ENCODE measurements at places on chromosomes 1 and 21.

GRCh38 chr1:56000424-56000823, 578.9 kb downstream of the PLPP3 start:
- DNase-seq: no peak

DNA sequence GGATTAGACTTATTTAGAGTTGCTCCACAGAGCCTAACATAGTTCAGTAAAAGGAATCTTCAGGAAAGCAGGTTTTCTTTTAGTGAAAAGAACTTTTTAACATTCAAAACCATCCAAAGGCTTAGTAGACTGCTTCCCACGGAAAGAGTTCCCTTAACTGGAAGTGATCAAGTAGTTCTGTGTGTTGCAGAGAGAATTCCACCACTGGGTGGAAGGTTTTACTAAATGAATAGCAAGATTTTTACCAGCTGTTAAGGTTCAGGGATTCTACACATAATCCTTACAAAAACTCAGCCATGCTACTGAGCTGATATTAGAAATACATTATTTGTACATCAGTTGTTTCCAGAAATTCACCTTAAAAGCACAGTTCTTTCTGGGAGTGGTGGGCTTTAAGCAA, 119.7 kb downstream of the GDAP2 start:
- no peak for DNase-seq

DNA sequence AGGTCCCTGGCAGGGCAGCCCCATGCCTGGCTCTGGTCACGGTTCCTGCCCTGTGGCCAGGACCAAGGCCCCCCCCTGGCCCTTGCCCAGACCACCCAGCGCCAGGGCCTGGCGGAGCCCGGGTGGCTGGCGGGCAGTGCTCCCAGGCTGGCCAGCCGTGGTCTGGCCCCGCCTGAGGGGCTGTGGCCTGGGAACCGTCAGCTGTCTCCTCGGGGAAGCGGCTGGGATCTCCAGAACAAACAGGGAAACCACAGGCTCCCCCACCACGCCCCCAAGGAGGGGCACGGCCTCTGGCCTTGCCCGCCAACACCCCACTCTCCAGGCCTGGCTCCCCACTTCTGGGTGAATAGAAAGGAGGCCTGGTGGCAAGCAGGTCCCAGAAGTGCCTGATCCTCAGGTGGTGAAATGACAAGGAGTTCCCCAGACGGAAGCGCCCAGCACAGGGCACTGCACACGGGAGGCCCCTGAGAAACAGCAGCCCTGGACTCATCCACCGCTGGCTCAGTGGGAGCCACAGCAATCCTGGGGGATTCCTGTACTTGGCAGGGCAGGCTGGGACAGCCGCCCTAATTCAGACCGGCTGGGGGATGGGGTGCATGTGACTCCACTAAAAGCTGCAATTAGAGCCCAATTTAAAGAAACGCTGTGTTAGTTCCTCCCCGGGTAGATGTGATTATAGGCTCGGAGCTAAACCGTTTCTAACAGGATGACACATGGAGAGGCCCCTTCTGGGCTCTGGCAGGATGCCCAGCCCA, 78.9 kb downstream of the RAP1GAP start:
- DNase-seq: no peak

DNA sequence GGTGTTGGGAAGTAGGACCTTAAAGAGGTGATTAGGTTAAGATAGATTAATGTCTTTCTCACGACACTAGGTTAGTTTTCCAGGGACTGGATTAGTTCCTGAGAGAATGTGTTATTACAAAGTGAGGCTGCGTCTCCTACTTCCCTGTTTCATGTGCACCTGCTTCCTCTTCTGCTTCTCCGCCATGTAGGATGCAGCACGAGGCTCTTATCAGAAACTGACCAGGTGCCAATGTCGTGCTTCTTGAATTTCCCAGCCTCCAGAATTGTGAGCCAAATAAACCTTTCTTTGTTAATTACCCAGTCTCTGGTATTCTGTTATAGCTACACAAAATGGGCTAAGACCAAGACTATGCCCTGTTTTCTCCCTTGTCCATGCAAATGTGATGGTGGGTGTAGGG, 152.2 kb upstream of the LMO4 start:
- DNase-seq: no peak

DNA sequence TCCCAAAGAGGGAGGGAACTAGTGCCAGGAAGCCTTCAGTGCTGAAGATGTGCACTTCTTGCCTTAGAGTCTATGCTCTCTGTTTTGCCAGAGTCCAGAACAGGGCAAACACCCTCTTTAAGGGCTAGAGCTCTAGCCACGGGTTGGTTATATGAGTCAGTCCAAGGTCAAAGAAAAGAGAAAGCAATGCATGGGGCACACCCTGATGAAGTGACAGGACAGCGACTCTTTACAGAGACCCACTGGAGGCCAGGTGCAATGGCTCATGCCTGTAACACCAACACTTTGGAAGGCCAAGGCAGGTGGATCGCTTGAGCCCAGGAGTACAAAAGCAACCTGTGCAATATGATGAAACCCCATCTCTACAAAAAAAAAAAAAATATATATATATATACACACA, 86.1 kb downstream of the TGFBR3 start:
- DNase-seq: no peak

DNA sequence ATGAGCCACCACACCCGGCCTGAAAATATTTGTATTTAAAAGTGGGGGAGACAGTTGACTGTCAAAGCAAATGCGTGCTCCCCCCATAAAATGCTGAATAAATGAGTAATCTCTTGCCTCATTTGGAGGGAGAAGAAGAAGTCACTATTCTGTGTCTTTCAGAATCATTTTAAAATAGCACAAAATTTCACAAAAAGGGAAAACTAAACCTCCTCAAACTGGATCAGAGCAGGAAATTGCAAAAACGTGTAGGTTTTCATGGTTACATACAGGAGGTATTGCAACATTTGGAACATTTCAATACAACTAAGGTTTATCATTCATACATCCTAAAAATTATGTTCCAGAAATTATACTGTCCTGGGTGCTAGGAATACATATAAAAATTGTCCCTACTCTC, 13.6 kb downstream of the MTF1 start:
- no peak for DNase-seq

DNA sequence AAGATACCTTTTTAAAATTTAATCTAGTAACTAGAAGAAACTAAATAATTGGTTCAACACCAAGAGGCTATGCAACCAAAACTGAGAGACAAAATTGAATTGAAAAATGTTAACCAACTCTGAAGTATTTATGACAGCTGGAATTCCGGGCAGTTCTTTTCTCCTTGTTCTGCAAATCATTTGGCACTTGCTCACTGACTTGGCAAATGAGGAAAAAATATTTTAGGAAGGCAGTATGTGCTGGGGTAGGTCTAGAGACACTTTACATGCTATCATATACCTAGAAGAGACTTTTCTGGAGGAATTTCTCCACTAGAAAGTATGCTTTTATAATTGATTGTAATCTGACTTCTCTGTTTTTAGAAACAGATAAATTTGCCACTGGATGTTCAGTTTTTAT, 22.1 kb upstream of the SH3D21 start:
- DNase-seq: no peak

DNA sequence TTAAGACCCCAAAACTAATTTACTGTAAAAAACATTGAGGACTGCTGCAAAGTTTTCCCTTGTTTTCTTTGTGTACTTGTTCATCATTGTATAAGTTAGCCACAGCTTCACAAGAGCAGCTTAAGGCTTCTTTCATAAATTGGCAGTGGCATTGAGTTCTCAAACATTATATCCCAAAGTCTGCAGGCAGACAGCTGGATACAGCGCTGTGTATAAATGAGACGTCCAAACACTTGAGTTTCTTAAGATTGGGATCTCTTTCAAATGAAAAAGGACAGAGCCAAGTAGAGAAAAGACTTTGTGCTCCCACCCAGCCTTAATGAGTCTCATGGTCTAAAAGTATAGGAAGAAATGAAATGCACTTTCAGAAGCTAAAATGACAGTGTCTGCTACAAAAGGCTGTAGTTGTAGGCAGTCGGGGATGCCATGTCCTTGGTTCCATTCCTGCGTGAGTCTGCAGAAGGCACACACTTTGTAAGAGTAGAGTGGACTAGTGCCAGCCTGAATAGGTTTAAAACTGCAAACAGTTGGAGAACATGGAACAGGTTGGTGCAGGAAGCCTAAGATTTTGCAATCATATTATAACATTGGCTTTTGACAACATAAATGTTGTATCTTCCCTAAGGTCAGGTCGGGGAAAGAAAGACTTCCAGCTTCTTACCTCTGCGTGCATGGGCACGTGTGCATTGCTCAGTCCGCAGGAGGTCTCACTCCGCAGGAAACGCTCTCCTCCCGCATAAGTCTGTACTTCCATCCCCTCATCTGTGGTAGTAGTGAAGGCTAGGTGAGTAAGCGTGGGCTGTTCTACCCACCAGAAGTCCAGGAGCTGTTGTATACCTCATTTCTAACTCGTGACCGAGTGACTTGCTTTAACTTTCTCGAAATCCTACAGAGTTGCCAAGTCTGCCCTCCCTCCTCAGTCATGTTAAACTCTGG, 94.4 kb downstream of the CD247 start:
- DNase-seq: no peak

GRCh38 chr1:22978299-22978698, 5.6 kb upstream of the LACTBL1 start:
- DNase-seq: no peak

DNA sequence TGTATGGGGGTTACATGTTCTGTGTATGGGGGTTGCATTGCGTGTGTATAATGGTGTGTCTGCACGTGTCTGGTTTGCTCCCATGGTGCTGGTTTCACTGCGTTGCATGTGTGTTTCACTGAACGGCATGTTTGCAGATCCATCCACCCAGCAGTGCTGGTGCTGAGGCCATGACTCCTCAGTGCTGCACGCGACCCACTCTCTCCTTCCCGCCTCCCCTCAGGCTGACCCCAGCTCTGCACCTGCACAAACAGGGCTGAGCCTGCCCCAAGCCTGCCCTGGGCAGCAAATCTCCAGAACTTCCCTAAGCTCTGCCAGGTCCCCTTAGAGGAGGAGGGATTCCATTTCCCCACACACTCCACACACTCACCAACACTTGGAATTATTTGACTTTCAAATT, 18.7 kb downstream of the ACTRT2 start:
- DNase-seq: no peak

GRCh38 chr1:27318596-27318995, 3.4 kb upstream of the TMEM222 start:
- DNase-seq: no peak

DNA sequence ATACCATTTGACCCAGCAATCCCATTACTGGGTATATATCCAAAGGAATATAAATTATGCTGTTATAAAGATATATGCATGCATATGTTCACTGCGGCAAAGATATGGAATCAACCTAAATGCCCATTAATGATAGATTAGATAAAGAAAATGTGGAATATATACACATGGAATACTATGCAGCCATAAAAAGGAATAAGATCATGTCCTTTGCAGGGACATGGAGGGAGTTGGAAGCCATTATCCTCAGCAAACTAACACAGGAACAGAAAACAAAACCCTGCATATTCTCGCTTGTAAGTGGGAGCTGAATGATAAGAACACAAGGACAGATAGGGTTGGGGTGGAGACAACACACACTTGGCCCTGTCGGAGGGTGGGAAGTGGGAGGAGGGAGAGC, 19.8 kb upstream of the REG4 start:
- DNase-seq: no peak

GRCh38 chr1:78047631-78048030, 1.9 kb downstream of the GIPC2 start:
- no peak for DNase-seq

GRCh38 chr1:204014336-204014735, 58.6 kb upstream of the SOX13 start:
- DNase-seq: no peak

DNA sequence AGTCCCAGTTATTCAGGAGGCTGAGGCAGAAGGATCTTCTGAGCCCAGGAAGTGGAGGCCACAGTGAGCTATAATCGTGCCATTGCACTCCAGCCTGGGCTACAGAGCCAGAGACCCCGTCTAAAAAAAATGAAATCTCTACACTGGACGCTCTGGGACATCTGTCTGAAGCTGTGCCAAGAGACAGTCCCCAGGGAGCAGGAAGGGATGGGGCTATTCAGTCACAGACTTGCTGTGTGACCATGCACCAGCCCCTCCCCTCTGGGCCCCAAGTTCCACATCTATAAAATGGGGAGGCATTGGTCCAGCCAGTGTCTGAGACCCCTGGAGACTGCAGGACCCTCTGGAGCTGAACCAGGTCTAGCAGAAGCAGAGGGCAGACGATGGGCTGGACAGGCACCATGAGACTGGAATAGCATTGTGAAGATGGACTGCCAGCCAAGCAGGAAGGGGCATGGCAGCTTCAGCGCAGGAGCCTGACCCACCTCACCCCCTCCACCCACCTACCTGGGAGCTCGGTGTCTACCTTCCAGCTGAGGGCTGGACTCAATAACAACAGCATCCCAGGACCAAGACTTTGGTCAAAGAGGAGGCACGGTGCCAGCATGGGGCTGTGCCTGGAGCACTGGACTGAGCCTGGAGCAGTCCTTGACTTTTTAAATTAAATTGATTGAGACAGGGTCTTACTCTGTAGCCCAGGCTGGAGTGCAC, 1.4 kb downstream of the TMEM54 start:
- no peak for DNase-seq

GRCh38 chr1:111449703-111450017, 396 bp downstream of the ATP5PB start:
- DNase-seq: no peak

DNA sequence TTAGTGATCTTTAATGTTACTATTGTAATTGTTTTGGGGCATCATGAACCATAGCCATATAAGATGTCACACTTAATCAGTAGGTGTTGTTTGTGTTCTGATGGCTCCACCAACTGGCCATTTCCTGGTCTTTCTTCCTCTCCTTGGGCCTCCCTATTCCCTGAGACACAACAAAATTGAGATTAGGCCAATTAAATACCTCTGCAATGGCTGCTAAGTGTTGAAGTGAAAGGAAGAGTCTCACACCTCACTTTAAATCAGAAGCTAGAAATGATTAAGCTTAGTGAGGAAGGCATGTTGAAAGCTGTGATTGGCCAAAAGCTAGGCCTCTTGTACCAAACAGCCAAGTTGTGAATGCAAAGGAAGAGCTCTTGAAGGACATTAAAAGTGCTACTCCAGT, 30.7 kb downstream of the PPP2R5A start:
- no peak for DNase-seq

DNA sequence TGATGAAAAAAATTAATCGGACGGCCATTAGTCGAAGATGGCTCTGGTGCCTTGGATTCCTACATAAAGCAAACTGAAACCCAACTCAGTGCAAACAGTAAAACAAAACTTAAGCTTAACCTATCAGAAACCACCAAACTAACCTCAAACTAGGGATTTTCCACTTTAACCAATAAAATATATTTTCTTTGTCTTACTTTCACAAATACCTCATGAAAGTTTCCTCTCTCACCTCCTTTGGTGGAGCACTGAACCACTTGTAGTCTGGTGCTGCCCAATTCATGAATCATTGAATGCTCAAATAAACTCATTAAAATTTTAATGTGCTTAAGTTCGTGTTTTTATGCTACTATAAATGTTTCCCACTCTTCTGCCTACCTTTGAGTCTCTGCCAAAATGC, 7.0 kb downstream of the ADORA3 start:
- DNase-seq: no peak

- DNase-seq: no peak
These were observed 373 bp downstream of the MTF1 start for GRCh38 chr1:37858931-37859506.

- DNase-seq: no peak
These were observed 12.3 kb downstream of the OLFML3 start for GRCh38 chr1:113991467-113991997.

Measured in stimulated activated CD4-positive, alpha-beta T cell treated with anti-CD3 and anti-CD28 coated beads, Interleukin-1b, Interleukin-23, amount 100 ng/mL, for 24 hours (primary cell).